Fibroblast of skin of back (primary cell): ENCODE measurements at places on chromosomes 16 and 17.

- no peak for DNase-seq
Observed at GRCh38 chr17:1473170-1473569, 17.1 kb upstream of the CRK start.

GRCh38 chr17:17822616-17823015 lies 14.2 kb downstream of the SREBF1 start:
- DNase-seq, result no peak

GRCh38 chr16:53022374-53022773 lies 30.3 kb downstream of the CHD9NB start:
- peak; percentile 49 for DNase-seq

- DNase-seq, result no peak
Observed at GRCh38 chr16:73750639-73751038, 546.0 kb upstream of the PSMD7 start.

GRCh38 chr17:15513058-15513791 lies 45.8 kb upstream of the CDRT4 start:
- DNase-seq, result peak; percentile 53

DNA sequence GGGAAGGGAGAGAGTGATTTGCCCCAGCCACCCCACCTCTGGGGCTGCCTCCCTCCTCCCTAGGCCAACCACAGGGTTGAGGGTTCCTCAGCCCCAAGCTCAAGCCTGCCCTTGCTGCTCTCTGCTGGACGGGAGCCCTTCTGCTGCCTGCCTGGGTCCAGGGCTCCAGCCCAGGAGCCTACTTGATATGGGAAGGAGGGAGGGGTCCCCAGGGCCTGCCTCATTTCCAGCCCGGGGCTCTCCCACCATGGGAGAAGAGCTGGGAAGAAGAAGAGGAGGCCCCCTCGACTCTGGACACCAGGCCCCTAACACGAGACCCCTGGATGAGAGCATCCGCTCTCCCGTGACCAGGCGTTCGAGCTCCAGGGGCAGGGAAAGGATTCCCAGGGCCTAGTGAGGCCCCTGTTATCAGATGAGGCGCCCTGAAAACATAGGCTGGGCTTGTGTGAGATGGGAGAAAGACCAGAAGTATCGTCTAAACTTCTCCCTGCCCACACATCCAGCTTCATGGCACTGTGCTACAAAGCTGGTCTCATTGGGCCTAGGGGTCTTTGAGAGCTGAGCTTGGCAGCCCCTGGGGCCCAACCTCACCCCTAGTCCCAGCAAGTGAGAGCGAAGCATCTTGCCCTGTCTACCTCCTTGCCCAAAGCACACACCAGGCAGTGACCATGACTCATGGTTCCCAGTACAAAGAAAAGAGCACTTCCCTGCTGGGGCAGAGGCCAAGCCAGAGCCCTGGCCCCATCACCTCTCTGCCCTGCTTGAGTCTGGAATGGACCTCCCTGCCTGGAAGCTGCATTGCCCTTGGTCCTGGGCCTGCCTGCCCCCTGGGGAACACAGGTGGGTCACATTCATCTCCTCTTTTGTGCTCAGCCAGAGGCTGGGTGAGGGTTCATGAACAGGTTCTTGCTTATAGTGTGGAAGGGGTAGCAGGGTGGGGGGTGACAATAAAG lies 987 bp downstream of the SLC16A5 start:
- DNase-seq, result peak; percentile 37

GRCh38 chr16:4987580-4988374 lies 29.6 kb downstream of the SEC14L5 start:
- DNase-seq, result no peak

DNA sequence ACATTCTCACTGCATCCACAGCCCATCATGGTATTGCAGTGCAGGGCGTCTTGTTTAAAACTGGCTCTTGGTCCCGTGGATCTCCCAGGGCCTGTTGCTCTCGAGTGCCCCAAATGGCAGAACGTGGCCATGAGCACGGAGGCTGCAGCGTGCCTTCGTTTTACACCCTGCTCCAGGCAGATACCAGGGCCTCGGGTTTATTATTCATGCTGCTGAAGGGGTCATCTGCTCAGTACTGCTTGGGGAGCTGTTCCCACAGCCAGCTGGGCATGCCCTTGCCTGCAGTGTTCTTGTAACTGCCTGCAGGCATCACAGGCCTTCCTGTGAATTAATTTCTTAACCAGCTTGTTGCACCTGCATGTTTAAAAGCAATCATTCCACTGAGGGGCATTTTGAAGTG lies 129.7 kb upstream of the CHMP6 start:
- DNase-seq, result peak; percentile 40

GRCh38 chr17:82553210-82553930 lies 33.8 kb downstream of the FOXK2 start:
- DNase-seq, result no peak
